ENCODE measurements at places on chromosomes 5 and 9. TPM values are rescaled to one million over a fixed set of nuclear protein-coding genes. Genes with fewer than 3 reads are reported as not detected.

BHMT2 gene
- total RNA-seq: 1.3 TPM

ALDH1B1 gene
- total RNA-seq: 38.8 TPM

F2R gene
- 91.6 TPM for total RNA-seq

CMYA5 gene
- 0.30 TPM for total RNA-seq

MAP1B gene
- 130 TPM for total RNA-seq

PCDHGB5 gene
- total RNA-seq: 13.8 TPM

PCDHA13 gene
- not detected for total RNA-seq

AK1 gene
- total RNA-seq: 87.0 TPM

CCDC69 gene
- 2.1 TPM for total RNA-seq

DBH gene
- total RNA-seq: not detected

SPINK6 gene
- not detected for total RNA-seq

CKMT2 gene
- total RNA-seq: 1.0 TPM
